DMS79 treated with DMSO at 0.1 percent for 48 hours (cell line): ENCODE measurements at places on chromosomes 7 and 10.

- no peak for DNase-seq
Observed at GRCh38 chr10:112960151-112960681, 10.2 kb downstream of the TCF7L2 start.

DNA sequence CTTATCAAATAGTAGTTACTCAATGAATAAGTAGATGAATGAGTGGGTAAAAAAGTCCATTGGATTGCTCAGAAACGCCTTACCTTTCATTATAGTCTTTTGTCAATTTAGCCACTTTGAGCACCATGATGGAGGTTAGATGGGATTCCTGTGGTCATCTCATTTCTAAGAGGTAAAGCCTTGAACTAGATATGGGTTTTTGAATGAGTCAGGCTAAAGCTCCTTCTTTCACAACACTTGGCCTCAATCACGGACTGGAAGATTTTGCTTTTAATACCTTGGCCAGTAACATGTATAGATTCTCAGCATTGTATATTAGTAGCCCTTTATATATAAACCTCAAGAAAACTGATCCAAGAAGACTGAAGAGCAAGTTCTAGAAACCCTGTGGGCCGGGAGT, 99.7 kb upstream of the CCDC6 start:
- no peak for DNase-seq

DNA sequence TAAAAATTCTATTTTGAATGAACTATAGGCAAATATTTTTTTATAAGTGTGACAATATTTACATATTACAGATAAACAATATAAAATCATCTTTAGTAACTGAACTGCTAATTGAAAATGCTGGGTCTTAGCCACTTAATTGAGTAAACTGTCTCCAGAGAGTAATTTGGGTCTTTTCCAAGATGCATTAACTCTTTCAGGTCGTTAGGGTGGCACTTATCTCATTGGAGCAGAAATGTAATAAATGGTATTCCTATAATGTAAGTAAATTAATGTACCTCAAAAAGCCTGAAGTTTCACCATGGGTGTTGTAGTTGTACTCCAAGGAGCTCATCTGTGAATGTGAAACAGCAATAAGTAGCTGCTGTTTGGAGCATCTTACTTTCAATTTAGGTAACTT, 208.5 kb downstream of the EXOC4 start:
- peak; percentile 51 for DNase-seq

GRCh38 chr10:101303087-101303703, 50.8 kb upstream of the BTRC start:
- no peak for DNase-seq

GRCh38 chr7:7529328-7529727, 6.3 kb downstream of the COL28A1 start:
- peak; percentile 46 for DNase-seq

DNA sequence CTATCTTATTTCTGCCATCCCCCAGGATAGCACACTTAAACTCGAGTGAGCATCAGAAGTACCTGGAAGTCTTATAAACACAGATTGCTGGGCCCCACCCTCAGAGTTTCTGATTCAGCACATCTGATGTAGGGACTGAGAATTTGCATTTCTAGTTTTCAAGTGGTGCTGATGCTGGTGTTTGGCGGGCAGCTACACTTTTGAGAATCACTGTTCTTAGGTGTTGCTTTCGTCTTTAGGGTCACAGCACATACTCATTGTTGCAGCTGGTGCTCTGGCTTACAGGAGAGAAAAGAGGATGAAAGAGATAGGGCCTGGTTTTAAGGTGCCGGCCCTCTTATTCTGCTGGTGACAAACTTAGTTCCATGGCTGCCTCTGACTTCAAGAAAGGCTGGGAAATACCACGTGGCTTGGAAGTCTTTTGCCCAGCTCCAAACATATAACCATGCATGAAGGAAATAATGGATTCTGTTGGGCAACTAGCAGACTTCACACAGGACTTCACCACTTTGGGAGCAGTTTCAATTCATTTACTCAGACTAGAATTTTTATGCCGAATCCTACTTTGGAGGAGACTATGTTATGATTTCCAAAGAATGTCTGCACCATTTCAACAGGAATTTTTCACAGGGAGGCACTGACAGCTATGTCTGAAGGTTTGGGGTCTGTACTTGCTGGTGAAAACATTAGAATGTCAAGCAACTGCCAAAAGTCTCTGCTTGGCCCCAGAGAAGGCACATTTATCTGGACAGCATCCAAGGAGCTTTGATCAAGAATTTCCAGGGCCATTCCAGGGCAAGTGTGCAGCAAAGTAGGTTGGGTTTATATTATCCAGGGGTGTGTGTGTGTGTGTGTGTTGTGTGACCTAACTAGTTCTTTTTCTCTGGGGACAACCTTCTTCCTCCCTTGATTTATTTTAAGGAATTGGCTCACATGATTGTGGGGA, 6.9 kb upstream of the MINDY4 start:
- DNase-seq = peak; percentile 9

- no peak for DNase-seq
Observed at GRCh38 chr10:103763374-103764202, 91.8 kb downstream of the SH3PXD2A start.

DNA sequence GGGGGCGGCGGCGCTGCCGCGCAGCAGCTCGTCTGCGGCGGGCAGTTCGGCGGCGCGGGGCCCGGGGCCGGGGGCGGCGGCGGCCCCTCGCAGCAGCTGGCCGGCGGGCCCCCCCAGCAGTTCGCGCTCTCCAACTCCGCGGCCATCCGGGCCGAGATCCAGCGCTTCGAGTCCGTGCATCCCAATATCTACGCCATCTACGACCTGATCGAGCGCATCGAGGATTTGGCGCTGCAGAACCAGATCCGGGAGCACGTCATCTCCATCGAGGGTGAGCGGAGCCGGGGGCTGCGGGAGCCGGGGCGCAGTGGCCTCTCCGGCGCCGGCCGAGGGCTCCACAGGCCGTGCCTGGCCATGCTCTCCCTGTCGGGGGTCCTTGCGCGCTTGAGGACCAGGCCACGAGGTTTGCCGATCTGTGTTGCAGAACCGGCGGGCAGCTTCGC, 548 bp downstream of the AGAP3 start:
- no peak for DNase-seq

DNA sequence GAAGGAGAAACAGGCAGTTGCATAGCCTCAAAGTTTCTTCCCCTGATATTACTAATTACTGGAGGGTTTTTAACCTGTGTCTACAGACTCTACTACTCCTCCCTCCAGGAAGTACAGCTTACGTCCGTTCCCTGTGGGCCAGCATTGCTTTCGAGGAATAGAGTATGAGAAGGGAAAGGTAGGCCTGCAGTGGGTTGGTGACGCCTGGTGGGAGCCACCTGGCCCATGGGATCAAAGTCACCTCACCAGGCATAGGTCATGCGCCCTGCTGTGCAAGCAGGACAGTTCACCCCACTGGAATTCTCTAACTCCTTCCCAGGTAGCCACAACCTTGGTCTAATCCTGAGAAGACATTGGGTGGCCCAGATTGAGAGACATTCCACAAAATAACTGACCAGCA, 29.8 kb downstream of the LMTK2 start:
- DNase-seq = no peak

GRCh38 chr7:95766657-95767056, 5.7 kb upstream of the DYNC1I1 start:
- DNase-seq = no peak

- DNase-seq = no peak
Observed at GRCh38 chr7:43328785-43329380, 216.4 kb downstream of the HECW1 start.

DNA sequence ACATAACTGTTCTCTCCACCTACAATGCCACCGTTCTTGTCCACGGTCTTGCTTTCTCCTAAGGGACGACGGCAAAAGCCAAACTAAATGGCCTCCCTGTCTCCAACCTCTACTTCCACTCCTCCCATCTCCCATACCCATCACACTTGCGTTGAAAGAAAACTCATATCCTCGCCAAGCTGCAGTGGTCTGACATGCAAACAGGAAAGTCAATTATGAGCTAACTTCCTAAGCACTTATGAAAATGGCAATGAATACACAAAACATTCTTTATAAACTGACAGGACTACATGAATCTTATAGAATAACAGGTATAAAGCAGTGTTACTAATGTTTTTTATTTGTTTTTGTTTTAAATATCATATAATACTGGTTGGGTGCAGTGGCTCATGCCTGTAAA, 46.4 kb downstream of the TYW1B start:
- DNase-seq = no peak

- DNase-seq = no peak
Observed at GRCh38 chr10:129615921-129616525, 149.0 kb downstream of the MGMT start.

- DNase-seq = no peak
Observed at GRCh38 chr7:149156898-149157297, 9.6 kb downstream of the ZNF398 start.

GRCh38 chr7:93948106-93948505, 26.6 kb downstream of the GNG11 start:
- DNase-seq = no peak

DNA sequence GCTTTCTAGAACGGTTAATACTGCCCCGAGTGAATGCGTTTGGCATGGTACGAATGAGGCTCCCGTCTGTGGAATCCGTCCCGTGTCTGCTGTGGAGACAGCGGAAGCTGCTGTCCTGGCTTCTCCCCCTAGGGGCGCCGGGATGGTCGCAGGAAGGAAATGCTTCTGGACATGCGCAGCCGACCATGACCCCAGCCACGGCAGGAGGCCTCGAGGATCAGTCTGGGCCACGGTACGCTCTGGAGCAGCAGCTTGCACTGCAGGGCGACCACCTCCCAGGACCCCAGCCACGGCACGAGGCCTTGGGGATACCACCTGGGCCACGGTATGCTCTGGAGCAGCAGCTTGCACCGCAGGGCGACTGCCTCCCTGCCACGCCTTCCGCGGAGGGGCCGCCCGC, 107.9 kb downstream of the CYTH3 start:
- no peak for DNase-seq

GRCh38 chr7:115548756-115549155, 481.8 kb downstream of the TFEC start:
- DNase-seq = no peak

- DNase-seq = no peak
Observed at GRCh38 chr7:18778594-18778993, 283.0 kb downstream of the HDAC9 start.

DNA sequence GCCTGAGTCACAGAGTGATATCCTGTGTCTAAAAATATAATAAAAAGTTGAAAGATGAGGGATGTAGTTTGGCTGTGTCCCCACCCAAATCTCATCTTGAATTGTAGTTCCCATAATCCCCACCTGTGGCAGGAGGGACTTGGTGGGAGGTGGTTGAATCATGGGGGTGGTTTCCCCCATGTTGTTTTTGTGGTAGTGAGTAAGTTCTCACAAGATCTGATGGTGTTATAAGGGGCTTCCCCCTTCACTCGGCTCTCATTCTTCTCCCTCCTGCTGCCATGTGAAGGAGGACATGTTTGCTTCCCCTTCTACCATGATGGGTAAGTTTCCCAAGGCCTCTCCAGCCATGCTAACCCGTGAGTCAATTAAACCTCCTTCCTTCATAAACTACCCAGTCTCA, 25.1 kb upstream of the UBE3C start:
- DNase-seq = no peak

GRCh38 chr10:96450529-96451207, 63.1 kb downstream of the TLL2 start:
- DNase-seq = no peak

GRCh38 chr7:100859856-100860255, 7.3 kb upstream of the TRIP6 start:
- no peak for DNase-seq

DNA sequence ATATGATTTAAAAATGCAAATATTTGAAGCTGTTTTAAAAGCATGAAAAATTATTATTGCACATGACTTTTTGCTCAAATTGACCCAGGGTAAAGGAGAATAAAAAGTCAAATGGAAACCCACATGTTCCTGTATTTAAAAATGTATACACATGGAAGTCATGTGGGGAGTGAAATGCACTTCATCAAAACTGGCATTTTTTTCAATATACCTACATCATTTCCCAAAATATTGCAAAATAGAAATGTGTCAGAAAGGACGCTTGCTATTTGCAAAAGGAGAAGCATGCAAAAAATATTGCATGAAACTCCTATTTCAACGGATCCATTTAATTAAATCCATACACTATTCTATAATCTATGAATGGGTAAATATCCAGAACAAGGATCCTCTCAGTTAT, 117.0 kb downstream of the POU6F2 start:
- DNase-seq = no peak

GRCh38 chr7:127666602-127667001, 14.6 kb downstream of the SND1 start:
- no peak for DNase-seq

- DNase-seq = no peak
Observed at GRCh38 chr10:66836057-66836456, 89.8 kb upstream of the LRRTM3 start.

DNA sequence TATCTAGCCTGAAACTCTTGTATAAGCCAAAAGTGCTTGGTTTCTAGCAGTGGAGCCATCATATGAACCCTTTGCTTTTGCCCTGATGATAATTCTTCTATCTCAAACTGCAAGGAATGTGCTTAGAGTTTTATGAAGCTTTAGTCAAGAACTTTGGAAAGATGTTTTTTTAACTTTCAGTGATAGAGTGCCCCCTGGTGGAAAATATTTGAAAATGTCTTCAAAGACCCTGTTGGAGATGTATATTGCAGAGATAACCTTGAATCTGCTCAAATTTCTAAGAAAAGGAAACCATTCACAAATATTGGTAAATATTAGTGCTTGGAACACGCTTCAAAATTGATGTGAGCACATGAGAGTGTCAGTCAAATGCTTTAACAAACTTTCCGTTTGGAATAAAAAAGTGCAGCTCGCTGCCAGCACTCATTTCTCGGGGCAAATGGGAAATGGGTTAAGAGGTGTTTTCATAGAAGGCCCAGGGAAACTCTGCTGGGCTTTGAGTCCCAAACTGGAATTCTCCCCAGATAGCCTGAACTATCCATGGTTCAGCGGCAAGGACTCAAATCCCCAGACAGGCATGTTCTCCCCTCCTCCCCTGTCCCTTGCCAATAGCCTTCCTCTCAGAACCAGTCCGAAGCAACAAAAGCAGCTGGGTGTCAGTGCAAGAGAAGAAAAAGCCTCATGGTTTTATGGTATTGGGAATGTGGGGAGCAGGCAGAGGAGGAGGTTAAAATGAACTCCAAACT, 129.3 kb downstream of the MYOF start:
- peak; percentile 12 for DNase-seq

GRCh38 chr10:18214691-18215563, 74.7 kb downstream of the CACNB2 start:
- DNase-seq = no peak

- no peak for DNase-seq
Observed at GRCh38 chr7:120876922-120877321, 19.0 kb upstream of the TSPAN12 start.

DNA sequence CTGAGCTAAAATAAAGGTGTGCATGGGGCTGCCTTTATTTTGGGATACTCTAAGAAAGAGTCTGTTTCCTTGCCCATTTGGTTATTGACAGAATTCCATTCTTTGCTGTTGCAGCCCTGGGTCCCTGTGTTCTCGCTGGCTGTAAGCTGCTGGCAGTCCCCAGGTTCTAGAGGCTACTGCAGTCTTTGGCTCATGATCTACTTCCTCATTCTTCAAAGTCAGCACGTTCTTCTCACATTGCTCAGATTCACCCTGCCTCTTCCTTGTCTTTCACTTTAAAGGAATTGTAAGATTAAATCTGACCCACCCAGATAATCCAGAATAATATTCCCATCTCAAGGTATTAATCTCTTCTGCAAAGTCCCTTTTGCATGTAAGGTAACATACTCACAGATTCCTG, 620.3 kb downstream of the CCSER2 start:
- no peak for DNase-seq
